ENCODE measurements at places on chromosomes 13 and 19.
A peak's percentile ranks its signal among the peaks of the same experiment; 100 is the strongest.

- DNase-seq: no peak
Measured at GRCh38 chr13:77703408-77703807, 5.9 kb downstream of the SLAIN1 start.

DNA sequence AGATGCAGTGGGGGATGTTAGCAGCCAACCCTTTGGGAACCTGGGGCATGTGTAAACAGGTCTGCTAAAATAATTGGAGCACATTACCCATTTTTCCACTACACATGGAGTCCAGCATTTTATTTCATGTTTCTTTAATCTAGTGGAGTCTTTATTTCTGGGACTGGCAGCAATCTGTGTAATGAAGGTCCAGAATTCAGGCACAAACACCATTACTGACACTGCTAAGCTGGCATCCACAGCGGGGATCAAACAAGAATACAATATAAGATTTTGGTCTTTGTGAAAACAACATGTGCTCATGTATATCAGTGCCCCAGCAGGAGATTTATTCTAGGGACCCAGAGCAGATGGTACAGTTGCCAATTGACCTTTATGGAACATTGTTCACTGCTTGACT, 1587.0 kb upstream of the PRR20A start:
- no peak for DNase-seq

- no peak for DNase-seq
Measured at GRCh38 chr19:51477344-51477743, 995 bp upstream of the CEACAM18 start.

- DNase-seq: peak; percentile 78
Measured at GRCh38 chr19:42198676-42199439, 18.6 kb downstream of the DEDD2 start.

GRCh38 chr19:22783651-22784410, at the start of gene ZNF99:
TSS of gene ZNF99 (minus strand) at chr19:22784151. CDS start at chr19:22784016, 135 bp downstream.
- DNase-seq: peak; percentile 9

DNA sequence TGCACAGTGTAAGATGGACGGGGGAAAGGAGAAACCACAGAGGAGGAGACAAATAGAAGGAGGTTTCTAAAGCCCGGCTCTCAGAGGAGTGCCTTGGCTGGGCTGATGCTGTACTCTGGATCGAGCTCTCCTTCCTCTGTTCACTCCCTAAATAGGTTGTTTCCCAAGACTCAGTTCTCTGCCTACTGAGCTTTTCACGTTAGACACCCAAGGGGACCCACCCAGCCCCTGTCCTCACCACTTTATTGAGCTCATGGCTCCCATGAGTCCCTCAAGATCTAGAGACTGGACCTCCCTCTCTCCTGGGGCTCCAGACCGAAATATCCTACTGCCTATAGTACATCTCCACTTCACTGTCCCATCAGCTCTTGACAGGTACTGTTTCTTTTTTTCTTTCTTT, 38.1 kb upstream of the GPR183 start:
- no peak for DNase-seq

GRCh38 chr13:64925284-64925683, 2304.9 kb downstream of the PCDH9 start:
- no peak for DNase-seq

DNA sequence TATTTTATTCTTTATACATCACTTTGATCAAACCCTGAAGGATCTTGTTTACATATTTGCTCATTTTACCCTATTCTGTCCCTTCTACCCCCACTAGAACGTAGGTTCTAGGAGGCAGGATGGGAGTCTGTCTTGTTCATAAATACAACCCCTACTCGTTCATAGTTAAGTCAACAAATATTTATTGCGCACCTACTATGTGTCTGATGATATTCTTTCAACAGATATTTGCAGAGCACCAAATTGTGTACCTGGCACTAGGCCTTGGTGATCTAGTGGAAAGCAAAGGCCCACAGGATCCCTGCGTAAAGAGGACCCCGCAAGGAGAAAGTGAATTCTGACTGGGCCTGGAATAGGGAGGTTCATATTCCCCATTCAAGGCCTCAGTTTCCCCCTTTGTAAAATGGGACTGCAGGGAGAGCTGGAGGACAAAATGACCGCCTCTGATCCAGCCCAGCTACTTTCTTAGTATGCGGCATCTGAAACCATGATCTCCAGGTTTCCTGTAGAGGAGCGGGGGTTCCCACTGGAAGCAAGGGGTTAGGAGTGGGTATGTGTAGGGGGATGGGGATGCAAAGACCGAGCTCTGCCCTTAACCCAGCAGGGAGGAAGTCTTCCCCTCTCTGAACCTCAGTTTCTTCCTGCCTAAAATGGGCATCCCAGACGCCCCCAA, 534 bp upstream of the GEMIN7 start:
- no peak for DNase-seq

DNA sequence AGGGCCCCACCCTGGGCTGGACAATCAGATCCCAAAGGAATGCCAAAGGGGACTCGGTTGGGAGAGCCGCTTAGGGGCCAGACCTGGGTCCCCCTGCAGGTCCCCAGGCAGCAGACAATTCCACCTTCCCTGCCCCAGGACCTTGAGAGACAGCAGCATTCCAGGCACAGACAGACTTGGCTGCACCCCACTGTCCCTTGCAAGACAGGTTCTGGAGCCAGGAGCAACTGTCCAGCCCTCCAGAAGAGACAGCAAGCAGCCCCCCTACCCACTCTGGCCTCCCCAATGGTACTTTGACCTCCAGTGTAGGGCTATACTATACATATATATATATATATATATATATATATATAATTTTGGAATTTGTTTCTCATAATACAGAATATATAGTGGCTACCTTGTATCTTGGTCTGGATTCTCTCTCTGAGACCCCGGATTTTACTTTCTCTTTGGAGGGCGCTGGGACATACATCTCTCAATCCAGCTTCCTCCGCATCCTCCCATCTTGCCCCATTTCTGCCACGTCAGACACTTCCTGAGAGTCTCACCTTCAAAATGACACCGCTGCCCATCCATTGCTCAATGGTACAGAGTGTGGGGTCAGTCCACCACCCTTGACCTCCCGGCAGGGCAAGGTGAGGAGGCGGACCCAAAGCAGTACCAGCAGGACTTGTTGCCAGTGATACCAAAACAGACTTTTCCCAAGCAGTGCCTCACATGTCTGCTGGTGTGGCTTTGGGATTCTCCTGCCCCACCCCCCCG, 12.7 kb downstream of the SMIM24 start:
- no peak for DNase-seq

DNA sequence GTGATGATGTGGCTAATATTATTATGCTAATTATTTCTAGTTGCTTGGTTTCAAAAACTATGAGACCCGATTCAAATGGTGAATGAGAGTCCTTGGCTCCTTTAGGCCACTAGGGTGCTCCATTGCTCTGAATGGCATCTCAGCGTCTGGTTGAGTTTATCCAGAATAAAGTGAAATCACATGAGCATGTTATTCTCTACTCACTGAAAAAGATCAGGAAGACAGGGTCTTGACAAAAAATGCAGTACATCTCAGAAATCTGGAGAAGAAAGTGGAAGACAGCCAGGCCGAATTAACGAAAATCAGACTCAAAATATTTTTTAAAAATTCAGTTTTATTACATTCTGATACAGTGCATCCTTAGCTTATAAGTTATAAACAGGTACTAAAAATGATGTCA, 516.2 kb downstream of the MYO16 start:
- DNase-seq: no peak

DNA sequence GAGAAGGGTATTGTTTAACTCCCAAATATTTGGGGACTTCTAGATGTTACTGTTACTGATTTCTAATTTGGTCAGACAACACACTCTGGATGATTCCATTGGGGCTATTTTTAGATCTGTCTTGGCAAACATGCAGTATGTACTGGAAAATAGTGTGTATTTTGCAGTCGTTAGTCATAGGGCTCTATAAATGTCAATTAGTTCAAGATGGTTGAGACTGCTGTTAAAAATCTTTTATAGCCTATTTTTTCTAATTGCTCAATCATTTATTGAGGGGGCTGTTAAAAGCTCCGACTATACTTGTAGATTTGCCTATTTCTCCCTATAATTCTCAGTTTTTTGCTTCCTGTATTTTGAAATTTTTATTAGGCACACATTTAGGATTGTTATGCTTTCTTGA, 31.4 kb downstream of the PPP5C start:
- no peak for DNase-seq

GRCh38 chr19:34217952-34218817, 36.2 kb upstream of the GARRE1 start:
- DNase-seq: peak; percentile 70

DNA sequence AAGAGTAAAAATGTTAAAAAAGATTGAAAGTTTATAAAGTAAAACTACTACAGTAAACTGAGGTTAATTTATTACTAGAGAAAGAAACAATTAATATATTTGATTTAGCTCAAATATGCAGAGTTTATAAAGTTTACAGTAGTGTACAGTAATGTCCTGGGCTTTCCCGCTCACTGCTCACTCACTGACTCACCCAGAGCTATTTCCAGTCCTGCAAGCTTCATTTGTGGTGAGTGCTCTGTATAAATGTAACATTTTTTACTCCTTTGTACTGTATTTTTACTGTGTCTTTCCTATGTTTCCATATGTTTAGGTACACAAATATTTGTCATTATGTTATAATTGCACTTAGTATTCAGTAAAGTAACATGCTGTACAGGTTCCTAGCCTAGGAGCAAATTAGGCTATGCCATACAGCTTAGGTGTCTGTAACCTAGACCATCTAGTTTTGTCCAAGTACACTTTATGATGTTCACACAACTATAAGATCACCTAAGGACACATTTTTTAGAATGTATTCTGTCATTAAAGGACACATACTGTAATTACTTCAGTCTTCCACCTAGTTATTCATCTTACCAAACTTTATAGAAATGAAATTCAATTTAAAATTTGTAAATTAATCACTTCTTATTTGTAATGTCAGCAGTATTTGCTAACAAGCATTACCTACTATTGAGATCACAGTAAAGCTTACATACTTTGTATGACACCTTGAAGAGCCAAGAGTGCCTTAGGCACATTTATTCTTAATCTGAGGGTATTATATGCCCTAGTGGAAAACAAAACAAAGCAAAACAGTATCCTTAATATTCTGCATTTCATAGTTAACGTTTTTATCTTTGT, 683.4 kb downstream of the PCDH9 start:
- no peak for DNase-seq

DNA sequence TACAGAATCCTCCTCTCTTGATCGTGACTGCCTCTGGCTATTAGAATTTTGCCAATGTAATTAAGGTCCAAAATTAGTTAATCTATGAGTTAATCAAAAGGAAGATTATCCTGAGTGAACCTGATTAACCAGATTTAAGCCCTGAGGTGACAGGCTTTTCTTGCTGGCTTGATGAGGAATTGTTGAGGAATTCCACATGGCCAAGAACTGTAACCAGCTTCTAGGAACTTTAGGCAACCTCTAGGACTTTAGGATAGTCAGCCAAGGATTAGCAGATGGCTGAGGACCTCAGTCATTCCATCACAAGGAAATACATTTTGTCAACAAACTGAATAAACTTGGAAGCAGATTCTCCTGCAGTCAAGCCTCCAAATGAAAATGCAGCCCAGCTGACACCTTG, 84.8 kb downstream of the STOML3 start:
- DNase-seq: no peak

- no peak for DNase-seq
Measured at GRCh38 chr13:53241891-53242348, 213.3 kb downstream of the OLFM4 start.

DNA sequence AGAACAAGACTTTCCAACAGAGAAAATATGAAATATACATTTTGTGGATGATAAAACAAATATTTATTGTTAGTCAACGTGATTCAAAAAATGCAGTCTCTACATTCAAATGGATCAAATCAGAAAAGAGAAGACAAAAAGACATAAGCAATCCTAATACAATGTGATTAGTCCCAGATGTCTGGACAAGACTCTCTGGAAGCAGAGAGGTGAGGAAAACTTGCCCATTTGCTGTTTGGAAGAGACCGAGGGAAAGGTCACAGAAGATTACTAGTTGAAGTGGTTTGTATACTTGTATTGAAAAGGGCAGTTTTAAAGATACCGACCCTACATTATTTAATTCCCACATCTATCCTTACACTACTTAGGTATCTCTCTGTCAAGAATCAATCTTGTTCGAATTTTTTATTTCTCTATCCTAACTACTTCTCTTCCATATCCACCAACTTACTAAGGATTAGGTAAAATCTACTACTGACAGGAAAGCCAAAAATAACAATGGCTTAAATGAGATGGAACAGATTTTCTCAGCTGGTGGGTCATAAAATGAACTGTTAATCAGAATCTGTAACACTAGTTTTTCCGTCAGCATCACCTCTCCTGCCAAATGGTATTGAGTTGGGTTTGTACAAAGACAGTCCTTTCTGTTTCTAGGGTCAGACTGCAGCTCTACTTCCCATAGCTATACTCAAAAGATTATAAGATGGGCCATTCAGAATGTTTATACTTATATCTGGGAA, 497.1 kb downstream of the DCT start:
- no peak for DNase-seq

- DNase-seq: no peak
Measured at GRCh38 chr19:7662657-7663056, 6.2 kb upstream of the RETN start.

DNA sequence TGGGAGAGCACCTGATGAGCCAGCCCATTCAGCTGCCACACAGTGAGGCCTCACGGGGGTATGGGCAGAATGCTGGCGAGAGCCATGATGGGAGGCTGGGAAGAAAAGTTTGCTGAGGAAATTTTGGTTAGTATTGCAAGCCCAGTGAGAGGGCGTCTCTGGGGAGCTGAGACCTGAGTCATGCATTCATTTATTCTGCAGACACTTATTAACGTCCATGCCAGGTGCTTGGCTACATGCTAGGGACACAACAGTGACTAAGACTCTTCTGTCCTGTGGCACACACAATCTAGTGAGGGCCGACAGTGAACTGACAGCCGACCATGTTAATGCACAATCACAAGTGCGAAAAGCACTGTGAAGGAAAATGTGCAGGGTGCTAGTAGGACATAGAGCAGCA, 27.2 kb downstream of the WDR62 start:
- no peak for DNase-seq

- no peak for DNase-seq
Measured at GRCh38 chr13:47094734-47095434, 198.0 kb upstream of the HTR2A start.

DNA sequence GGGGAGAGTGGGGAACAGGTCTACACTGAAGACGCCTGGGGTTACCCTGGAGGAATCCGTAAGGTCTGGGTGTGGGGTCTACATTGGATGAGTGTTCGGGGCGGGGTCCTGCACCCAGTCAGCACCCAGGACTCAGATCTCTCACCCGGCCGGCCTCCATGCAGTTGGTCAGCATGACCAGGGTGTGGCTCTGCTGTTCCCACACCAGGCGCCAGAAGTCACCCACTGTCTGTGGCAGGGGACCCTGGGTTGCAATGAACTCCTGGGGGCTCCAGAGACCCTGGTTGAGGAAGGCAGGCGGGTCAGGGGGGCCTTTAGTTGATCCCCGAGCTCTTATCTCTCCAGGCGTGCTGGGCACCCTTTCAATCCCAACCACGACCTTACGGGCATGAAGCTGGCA, 6.0 kb upstream of the SYT5 start:
- no peak for DNase-seq
